ENCODE measurements at places on chromosomes 7 and 10.
A peak's percentile ranks its signal among the peaks of the same experiment; 100 is the strongest.

DNA sequence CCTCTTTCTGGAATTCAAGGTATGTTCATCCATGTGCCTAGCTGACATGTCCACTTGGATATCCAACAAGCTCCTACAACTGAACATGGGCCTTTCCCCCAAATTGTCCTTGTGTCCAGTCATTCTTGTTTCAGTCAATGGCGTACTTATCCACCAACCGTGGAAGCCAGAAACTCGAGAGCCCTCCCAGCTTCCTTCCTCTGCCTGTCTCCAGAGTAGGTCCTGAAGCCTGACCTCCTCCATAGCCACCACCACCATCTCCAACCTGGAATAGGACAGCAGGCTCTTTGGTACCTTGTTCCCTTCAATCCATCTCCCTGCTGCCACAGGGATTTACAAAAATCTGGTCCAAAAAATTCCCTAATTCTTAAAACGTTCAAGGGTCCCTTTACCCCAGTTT is 305.1 kb downstream of the RPS24 start:
- DNase-seq, result no peak

- DNase-seq, result no peak
Measured at GRCh38 chr10:77409697-77410471, 227.7 kb downstream of the KCNMA1 start.

DNA sequence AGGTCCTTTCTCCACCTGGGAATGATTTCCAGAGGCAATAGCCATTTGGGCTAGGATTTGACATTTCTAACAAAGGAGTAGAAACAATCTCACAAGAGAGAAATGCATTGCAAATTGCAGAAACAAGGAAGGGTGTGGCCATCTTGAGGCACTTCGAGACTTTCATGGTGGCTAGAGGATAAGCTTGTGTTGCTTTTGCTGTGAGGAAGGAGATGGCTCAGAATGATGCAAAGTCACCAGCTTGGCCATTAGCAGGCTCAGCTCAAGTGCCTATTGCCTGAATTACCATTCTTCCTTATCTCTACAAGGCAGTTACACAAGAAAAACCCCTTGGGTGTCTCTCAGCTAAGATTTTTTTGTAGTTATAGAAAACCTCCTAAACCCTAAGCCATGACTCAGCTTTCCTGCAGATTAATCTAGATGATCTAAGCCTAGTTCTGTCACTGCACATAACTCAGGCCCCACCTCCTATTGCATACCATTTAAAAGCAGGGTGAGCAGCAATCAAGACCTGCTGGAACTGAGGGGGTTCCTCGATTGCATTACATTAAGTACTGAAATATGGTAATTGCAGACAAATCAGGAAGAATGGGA is 683.1 kb downstream of the NRG3 start:
- peak; percentile 0 for DNase-seq

DNA sequence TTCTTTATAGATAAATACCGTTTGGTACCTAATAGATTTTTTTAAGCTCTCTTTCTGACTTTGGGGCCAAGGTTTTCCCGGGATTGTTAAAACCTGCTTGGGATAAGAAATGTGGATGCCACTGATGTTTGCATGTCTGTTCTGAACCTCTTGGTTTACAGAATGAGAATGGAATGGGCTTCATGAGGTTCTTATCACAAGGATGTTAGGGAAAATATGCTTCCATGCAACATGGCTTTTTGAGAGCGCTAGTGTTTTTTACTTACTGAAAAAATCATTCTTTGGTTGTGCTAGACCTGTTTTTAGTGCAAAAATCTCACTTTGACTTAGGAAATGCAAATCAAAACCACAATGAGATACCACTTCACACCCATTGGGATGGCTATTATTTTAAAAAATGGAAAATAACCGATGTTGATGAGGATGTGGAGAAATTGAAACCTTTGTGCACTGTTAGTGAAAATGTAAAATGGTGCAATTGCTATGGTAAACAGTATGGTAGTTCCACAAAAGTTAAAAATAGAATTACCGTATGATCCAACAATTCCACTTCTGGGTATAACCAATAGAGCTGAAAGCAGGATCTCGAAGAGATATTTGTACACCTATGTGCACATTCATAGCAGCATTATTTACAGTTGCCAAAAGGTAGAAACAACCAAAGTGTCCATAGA is 38.9 kb downstream of the TSPAN14 start:
- no peak for DNase-seq

DNA sequence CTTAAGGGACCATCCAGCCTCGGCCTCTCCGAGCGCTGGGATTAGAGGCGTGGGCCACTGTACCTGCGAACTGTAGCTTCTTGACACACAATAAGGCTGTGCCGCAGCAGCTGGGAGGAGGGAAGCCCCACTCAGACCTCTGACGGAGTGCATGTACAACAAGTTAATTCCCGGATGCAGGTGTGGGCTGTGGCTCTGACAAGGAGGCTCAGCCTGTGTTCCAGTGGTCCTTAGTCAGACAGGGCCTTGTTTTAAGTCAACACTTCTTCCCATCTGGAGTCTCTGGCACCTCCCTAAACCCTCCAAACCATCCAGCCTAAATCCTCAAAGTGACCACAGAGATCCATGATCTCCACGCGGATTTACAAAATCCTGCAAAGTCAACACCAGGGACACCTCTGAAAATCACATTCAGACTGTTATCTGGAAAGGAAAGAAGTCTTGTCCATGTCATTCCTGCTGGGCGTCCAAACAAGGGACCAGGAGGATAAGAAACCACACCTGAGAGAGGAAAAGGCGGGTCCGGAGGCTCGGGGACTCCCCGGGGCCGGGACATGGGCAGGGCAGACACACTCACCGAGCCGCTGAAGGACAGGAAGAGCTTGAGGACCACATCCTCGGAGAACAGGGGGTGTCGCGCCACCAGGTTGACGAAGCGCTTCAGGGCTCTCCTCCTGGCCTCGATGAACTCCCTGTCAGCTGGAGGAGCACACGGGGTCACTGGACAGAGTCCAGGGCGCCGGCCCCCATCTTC is 29.4 kb downstream of the NUDT1 start:
- no peak for DNase-seq

GRCh38 chr7:17725821-17726220 is 214.5 kb downstream of the SNX13 start:
- DNase-seq, result no peak

DNA sequence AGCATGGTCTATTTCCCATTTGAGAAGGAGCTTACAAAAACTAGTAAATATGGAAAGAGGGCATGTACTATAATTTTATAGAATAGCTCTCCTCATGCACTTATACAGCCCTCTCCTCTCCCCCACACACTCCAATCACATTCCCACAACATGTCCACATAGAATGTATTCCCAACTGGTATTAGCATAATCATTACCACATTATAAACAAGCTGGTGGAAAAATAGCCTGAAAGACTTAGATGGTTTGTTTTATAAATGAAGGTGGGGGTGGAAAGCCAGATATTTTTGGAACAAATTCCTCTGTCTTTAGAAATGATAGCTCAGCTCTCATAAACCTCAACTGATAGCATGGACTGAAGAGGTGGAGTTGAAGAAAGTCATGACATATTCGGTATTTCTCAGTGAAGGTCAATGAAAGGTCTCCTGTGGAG is 410.1 kb downstream of the SUGCT start:
- peak; percentile 36 for DNase-seq

DNA sequence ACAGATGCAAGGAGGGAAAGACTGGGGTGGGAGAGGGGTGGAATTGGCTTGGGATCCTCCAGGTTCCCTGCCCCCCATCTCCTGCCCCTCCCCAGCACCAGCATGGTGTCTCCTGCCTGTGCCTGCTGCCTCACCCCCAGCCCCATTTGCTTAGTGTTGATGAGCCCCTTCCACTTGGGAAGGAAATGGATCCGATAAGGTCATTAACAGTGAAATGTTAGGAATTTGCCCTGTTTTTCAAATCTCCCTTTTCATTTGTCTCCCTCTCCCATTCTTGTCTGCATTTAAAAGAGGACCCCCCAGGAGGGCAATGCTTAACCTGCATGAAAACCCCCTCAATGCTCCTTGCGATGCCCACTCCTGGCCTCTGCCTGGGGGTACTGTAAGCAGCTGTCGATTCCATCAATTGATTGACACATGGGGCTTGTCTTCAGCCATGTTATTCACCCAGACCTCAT is 51.5 kb downstream of the HK1 start:
- DNase-seq, result no peak

DNA sequence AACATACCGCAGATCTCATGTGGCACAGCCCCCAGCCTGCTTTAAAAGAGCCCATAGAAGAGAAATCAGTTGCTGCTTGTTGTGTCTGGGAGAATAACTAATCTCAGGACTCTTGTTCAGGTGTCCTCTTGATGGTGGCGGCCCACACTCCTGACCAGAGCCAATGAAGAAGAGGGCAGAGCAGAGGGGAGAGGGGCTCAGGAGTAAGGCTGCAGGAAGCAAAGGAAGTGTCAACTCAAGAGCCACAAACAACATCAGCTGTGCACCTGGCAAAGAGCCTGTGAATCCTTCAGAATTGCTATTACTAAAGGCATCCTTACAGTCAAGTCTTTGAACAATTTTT is 59.8 kb upstream of the PTN start:
- DNase-seq, result no peak

DNA sequence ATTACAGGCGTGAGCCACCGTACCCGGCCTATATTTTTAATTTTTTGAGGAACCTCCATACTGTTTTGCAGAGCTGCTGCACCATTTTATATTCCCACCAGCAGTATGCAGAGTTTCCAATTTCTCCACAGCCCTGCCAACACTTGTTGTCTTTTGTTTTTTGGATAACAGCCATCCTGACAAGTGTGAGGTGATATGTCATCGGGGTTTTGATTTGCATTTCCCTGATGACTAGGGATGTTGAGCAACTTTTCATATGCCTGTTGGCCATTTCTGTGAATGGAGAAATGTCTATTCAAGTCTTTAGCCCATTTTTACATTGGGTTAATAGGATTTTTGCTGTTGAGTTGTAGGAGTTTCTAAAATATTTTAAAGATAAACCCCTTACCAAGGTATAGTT is 22.2 kb downstream of the ENTPD7 start:
- peak; percentile 95 for DNase-seq

GRCh38 chr7:159195946-159196345 is 51.3 kb upstream of the VIPR2 start:
- DNase-seq, result no peak

GRCh38 chr7:111855842-111856227 is 293.5 kb upstream of the IMMP2L start:
- DNase-seq, result peak; percentile 69

- DNase-seq, result no peak
Measured at GRCh38 chr7:115933471-115933870, 97.1 kb downstream of the TFEC start.

DNA sequence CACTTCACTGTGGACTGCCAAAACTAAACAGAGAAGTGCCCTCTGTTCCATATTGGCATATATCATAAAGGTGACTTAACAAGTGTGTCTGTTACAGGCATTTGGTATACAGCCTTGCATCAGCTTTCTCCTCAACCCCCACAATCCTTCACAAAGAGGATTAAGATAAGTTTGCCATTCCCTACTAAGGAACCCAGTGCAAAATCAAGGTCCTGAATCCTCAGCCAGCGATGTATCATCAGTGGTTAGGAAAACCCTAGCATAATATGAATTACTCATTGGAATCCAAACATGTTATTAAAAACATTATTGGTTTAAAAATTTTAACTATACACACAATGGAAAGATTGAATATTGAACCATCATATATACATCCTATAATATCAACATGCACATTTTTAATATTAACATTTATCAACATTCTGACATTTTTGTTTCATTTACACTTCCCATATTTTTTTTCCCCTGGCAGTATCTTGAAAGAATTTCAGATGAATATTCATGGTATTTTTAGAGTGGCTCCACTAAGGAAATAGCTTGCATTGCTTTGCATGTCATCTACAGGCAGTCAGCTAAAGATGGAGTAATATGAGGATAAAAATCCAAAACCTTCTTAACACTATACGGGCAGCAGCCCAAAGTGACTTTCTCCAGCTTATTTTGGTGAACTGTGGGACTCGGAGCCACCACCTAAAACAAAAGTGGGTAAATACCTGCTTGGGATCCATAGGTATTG is 215.6 kb upstream of the CHRM2 start:
- peak; percentile 47 for DNase-seq

- DNase-seq, result no peak
Measured at GRCh38 chr10:65719790-65720189, 1206.0 kb upstream of the LRRTM3 start.

- no peak for DNase-seq
Measured at GRCh38 chr7:33423646-33424020, 294.3 kb downstream of the BBS9 start.

GRCh38 chr7:11951909-11952308 is 119.9 kb upstream of the THSD7A start:
- peak; percentile 39 for DNase-seq
